Lung (tissue), 17 donors: ENCODE measurements at places on chromosomes 1 and 21. TPM values are rescaled to one million over a fixed set of nuclear protein-coding genes. Genes with fewer than 3 reads are reported as not detected.

DNA sequence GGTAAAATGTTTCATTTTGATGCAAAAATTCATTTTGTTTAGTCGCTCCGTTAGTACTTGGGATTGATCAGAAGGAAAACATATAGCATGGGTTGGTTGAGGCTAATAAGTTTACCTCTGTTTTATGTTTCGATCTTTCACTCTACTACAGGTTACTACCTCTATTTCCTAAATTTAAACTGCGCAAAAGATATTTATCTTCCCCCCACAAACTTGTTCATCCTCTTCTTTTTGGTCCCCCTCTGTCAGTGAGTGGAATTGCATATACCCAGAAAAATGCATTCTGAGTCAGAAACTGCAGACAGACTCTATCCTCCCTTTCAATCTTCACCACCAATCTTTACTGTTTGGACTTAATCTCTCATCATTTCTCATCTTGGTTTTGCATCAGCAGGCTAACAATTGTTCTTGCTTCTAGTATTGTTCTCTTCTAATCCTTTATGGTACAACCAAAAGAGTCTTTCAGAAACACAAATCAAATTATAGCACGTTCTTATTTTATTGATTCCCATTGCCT lies 316.0 kb upstream of the ADGRL4 start:
- H3K36me3 ChIP-seq: no peaks in the 10 kb centered on the region
- no peak for DNase-seq
- H3K4me1 ChIP-seq: no peaks in the 10 kb centered on the region
- no peak overlapping the region for H3K4me3 ChIP-seq
- no peak overlapping the region for H3K27ac ChIP-seq

- H3K27ac ChIP-seq: no peak overlapping the region
- no peak overlapping the region for H3K4me3 ChIP-seq
- H3K36me3 ChIP-seq: no peaks in the 10 kb centered on the region
These were observed 6.1 kb upstream of the PLA2G5 start for GRCh38 chr1:20063861-20064292.

- H3K36me3 ChIP-seq: no peaks in the 10 kb centered on the region
- no peak overlapping the region for H3K4me3 ChIP-seq
- H3K4me1 ChIP-seq: no peaks in the 10 kb centered on the region
- no peak for DNase-seq
- H3K27me3 ChIP-seq: no peaks in the 10 kb centered on the region
These were observed 158.1 kb upstream of the COA6 start for GRCh38 chr1:234214911-234215892.

DNA sequence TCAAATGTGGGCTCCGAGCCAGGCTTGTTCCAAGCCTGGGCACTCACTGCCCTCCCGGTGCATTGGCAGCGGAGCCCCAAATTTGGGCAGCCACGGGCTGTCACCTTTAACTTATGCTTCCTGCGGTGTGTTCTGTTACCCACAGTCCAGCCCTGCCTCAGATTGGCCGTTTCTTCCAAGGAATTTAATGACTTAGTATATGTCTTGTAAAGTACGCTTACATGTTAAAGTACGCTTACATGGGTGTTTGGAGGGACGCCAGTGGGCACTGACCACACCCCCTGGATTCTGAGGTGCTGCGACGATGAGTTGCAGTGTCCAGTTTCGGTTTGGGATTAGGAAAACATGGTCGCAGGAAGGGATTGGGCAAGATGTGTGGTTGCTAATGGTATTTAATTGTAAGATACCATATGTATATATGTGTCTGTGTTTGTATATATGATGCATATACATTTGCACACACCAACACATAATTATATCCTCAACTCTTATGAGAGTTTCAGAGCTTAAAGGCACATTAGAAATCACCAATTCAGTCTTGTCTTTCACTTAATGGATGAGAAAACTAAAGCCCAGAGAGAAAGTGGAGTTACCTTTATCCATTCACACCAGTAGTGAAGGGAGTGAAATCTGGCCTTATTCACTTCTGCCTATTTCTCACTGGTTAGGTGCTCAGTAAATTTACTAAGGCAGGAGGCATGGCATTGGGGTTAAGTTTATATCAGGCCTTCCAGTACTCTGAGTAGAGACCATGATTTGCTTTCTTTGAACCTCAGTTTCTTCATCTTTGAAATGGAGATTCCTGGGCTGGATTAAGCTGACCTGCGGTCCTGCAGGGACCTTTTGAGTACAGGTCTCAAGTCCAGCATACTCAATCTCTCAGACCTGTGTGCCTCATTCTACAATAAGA lies 1.0 kb downstream of the SMYD2 start:
- H3K36me3 ChIP-seq: no peaks in the 10 kb centered on the region
- peaks cover 4% of the 10 kb centered on the region for H3K4me1 ChIP-seq
- no peaks in the 10 kb centered on the region for H3K27me3 ChIP-seq
- DNase-seq: peak; percentile 76

GRCh38 chr1:22533244-22533895 lies 29.9 kb upstream of the EPHA8 start:
- H3K27ac ChIP-seq: no peak overlapping the region
- H3K27me3 ChIP-seq: no peaks in the 10 kb centered on the region
- H3K36me3 ChIP-seq: no peaks in the 10 kb centered on the region
- DNase-seq: peak; percentile 38
- H3K4me3 ChIP-seq: no peak overlapping the region

- no peak for DNase-seq
- no peak overlapping the region for H3K4me3 ChIP-seq
- H3K27ac ChIP-seq: no peak overlapping the region
- H3K4me1 ChIP-seq: no peaks in the 10 kb centered on the region
These were observed 88.2 kb downstream of the RABGAP1L start for GRCh38 chr1:174247472-174247871.

DNA sequence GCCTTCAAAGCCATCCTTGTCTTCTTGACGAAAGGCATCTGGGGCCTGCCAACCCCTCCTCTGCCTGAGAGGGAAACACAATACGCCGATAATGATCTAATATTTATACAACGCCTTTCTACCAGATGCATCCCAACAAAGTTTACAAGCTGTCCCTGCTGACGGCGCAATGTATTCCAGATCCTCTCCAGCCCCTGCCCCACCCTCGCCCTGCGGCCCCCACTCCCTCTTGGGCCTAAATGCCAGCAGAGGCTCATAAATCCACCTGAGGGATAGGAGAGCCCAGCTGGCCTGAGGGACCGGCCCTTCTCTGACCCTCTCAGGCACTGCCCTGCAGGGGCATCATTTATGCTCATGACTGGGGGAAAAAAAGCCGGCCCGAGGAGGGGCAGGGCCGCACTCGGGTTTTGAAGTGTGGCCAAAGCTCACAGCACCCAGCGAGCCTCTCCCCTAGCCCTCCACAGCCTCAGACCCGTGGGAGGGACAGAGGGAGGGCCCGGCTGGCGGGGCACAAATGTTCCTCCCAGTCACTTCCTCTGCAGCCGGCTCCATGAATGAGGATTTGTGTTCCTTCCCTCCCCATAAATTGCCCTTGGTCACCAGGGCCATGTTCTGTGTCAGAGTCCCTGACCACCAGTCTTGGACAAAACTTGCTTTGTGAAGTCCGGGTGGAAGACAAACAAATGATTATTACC lies 140.3 kb downstream of the FOXD2 start:
- H3K4me3 ChIP-seq: no peak overlapping the region
- H3K4me1 ChIP-seq: peaks cover 35% of the 10 kb centered on the region
- no peaks in the 10 kb centered on the region for H3K36me3 ChIP-seq

GRCh38 chr1:54950006-54950368 lies 30.4 kb upstream of the TMEM61 start:
- H3K27ac ChIP-seq: no peak overlapping the region
- peak; percentile 8 for DNase-seq
- H3K36me3 ChIP-seq: no peaks in the 10 kb centered on the region
- no peaks in the 10 kb centered on the region for H3K27me3 ChIP-seq

GRCh38 chr1:155158991-155159390 lies 14.1 kb downstream of the KRTCAP2 start:
- no peaks in the 10 kb centered on the region for H3K27me3 ChIP-seq
- H3K4me1 ChIP-seq: no peaks in the 10 kb centered on the region
- DNase-seq: no peak
- H3K36me3 ChIP-seq: no peaks in the 10 kb centered on the region
- no peak overlapping the region for H3K4me3 ChIP-seq

GRCh38 chr1:34597877-34598514 lies 156.9 kb upstream of the GJB5 start:
- H3K27me3 ChIP-seq: no peaks in the 10 kb centered on the region
- no peaks in the 10 kb centered on the region for H3K36me3 ChIP-seq
- DNase-seq: peak; percentile 31
- no peak overlapping the region for H3K27ac ChIP-seq
- no peak overlapping the region for H3K4me3 ChIP-seq

GRCh38 chr1:47677241-47677940 lies 239.5 kb downstream of the FOXD2 start:
- DNase-seq: no peak
- H3K4me1 ChIP-seq: no peaks in the 10 kb centered on the region
- no peaks in the 10 kb centered on the region for H3K36me3 ChIP-seq
- H3K4me3 ChIP-seq: no peak overlapping the region
- H3K27me3 ChIP-seq: no peaks in the 10 kb centered on the region
- no peak overlapping the region for H3K27ac ChIP-seq

- H3K27ac ChIP-seq: no peak overlapping the region
- DNase-seq: no peak
- H3K27me3 ChIP-seq: no peaks in the 10 kb centered on the region
- no peaks in the 10 kb centered on the region for H3K4me1 ChIP-seq
These were observed 658.5 kb downstream of the AJAP1 start for GRCh38 chr1:5312862-5313261.

DNA sequence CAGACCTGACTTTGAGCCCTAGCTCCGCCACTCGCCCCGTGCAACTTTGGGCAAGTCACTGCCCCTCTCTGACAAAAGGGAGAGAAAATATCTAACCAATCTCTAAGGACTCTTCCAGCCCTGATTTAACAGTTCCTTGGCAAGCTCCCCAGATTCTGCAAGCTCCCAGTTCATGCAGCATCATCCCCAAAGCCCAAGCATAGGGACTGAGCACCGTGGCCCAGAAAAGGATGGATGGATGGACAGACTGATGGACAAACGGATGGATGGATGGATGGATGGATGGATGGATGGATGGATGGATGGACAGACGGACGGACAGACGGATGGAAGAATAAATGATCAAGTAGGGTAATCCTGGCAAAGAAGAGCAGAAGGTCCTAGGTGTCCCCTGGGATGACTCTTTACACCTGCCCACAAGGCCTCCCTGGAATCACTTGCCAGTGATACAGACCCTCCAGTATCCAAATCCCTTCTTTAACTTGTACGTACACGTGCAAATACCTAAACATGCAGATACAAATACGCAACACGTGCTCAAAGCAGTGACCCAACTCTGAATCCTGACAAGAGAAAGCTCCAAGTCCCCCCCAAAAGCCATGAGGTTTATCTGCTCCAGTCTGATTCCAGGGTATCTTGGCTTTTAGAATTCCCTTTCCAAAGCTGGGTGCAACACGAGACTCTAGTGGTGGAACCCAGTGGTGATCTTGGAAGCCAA lies 16.0 kb downstream of the IFFO2 start:
- H3K27me3 ChIP-seq: no peaks in the 10 kb centered on the region
- H3K4me3 ChIP-seq: no peak overlapping the region
- H3K27ac ChIP-seq: no peak overlapping the region
- H3K4me1 ChIP-seq: peaks cover 43% of the 10 kb centered on the region
- peak; percentile 57 for DNase-seq

DNA sequence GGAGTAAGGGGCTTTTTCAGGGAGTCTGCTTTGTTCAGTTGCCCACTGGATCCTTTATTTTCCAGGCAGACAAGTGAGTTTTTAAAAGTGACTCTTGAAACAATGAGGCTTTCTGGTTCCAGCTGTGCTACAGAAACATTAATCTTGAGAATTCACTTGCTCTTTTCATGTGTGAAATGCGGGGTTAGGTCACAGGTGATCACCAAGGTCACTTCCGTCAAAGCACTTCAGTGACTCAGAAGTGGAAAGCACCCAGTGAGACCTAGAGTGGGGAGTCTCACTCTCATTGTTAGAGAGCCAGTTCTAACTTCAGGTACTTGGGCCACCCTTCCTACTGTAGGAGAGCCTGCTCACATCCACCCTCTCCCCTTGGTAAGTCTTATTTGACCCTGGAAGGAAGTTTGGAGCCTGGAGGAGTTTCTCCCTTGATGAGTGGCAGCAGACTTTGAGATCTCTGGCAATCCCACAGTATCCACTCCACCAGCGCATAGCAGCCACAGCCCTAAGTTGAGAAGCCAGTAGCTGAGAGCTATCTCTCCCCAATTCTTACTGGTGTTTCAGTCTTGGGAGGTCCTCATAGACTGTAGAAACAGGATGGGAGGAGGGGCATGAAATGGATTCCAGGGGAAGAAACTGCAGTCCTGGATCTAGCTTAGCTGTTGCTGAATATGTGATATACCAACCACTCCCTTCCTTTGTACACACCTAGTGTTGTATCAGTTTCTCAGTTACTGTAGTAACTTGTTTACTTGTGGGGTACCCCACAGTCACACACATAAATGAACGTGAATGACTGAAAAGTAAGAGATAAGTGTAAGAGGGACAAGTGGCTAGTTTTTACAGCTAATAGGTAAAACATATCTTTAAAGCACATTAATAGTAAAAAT lies 3.1 kb downstream of the TACSTD2 start:
- H3K36me3 ChIP-seq: no peaks in the 10 kb centered on the region
- H3K27me3 ChIP-seq: peaks cover 23% of the 10 kb centered on the region
- no peak overlapping the region for H3K27ac ChIP-seq
- DNase-seq: no peak
- H3K4me3 ChIP-seq: no peak overlapping the region
- H3K4me1 ChIP-seq: peaks cover 6% of the 10 kb centered on the region

DNA sequence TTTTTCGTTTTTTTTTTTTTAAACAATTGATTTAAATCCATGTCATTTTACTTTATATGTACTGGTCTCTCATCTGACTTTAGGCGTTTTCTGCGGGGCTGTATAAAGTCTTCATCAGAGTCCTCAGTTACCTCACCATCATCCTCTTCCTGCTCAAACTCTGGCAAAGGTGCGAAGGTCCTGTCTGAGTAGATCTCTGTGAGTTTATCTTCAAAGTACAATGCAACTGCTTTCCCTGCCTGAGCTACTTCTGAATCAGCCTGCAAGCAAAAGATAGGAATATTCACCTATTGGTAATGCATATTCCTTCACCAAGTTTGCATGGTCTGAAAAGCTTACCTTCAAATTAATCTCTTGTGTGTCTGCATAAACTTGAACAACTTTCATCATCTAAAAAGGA lies 113.4 kb downstream of the TRIM33 start:
- DNase-seq: no peak
- H3K36me3 ChIP-seq: peaks cover 8% of the 10 kb centered on the region
- no peaks in the 10 kb centered on the region for H3K27me3 ChIP-seq
- no peaks in the 10 kb centered on the region for H3K4me1 ChIP-seq
- H3K27ac ChIP-seq: no peak overlapping the region

The COL11A1 gene
- total RNA-seq: 0.86 TPM

The CFAP74 gene
- 7.3 TPM for total RNA-seq

The MTARC1 gene
- 19.2 TPM for total RNA-seq

The BTBD8 gene
- total RNA-seq: 14.1 TPM

The RXFP4 gene
- not detected for total RNA-seq

The PGBD5 gene
- total RNA-seq: 3.0 TPM
